GM06990 (cell line): ENCODE measurements at places on chromosomes 2 and 18.

- no peak for DNase-seq
Observed at GRCh38 chr2:98454073-98454472, 9.4 kb downstream of the INPP4A start.

DNA sequence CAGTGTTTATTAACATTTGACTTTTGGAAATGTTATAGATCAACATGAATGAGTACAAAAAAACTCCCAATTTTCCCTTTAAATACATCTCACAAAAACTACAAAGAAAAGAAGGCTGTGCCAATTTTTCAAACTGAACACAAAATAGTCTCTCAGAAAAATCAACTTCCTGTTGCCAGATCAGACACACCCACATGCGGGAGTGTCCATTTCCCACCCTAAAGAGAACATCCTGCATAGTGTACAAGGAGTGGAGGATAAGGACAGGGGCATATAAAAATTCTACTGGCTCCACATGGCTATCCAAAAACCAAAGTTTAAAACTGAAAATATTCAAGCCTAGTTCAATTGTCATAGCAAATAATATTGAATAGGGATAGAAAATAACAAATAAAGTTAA lies 165.3 kb downstream of the ATAD2B start:
- DNase-seq, result no peak

DNA sequence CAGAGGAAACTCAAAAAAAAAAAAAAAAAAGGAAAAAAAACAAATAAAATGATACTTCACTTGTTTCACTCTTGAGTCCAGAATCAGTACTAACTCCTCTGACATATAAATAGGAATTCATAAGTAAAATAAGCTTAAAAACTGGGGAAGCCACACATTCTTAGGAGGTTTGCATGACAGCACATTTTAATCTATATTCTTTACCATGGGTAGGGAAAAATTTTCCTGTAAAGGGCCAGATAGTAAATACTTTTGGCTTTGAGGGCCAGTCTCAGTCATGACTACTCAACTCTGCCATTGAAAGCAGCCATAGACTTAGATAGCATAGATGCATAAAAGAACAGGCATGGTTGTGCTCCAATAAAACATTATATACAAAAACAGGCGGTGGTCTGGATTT lies 145.2 kb downstream of the BCL11A start:
- DNase-seq, result no peak

GRCh38 chr18:35376393-35376741 lies 770 bp downstream of the ZNF396 start:
- no peak for DNase-seq

GRCh38 chr2:219967247-219968245 lies 340.1 kb downstream of the SLC4A3 start:
- no peak for DNase-seq

DNA sequence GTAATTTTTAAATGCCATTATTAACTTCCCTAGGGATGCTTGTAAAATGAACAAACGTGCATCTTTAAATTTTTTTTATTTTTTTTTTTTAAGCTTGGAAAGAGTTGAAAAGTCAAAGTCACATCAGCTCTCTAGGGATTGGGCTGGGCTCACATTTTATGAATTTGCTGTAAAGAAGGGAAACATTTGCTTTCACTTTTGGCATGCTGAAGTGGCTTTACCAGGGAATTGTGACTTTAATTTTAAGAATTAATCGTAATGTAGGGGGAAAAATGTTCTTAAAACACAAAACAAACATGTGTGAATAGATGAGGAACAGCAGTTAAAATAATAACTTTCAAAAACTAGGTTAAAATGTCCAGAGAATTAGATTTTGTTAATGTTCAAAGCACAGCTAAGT lies 123.0 kb downstream of the AGAP1 start:
- no peak for DNase-seq

- no peak for DNase-seq
Observed at GRCh38 chr18:77105028-77105427, 27.6 kb downstream of the MBP start.

DNA sequence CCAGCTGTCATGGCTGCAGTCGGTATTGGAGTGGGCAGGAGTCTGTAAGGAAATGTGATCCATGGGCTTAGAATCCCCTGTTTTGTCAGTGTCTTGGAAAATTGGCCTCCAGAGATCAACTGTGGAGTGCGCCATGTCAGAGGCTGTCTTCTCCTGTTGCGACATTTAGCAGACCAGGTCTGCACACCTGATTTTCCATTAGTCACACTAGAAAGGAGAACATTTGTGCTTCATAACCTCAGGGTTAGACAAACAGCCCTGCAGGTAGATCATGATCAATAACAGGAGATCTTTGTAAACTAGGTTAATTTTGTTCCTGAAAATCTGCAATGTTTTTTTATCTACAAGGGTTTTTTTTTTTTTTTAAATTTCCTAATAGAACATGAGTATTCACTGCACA lies 28.0 kb downstream of the LDLRAD4 start:
- DNase-seq, result no peak

DNA sequence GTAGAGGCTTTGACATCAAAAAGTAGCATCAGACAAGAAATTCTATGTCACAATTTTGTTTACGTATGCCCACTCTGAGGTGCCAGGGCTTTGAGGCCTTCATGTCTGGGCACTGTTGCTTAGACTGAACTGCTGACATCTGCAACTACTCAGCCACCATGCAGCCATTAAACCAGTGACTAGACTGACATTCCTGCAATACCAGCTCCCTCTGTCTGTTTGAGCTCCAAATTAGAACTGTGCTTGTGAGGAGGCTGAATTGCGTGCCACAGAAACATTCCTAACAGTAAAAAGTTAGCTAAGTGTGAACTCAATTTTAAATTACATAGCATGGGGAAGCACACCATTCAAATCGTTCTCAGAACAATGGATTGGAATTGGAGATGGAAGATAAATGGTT lies 163.2 kb downstream of the INSIG2 start:
- DNase-seq, result no peak

DNA sequence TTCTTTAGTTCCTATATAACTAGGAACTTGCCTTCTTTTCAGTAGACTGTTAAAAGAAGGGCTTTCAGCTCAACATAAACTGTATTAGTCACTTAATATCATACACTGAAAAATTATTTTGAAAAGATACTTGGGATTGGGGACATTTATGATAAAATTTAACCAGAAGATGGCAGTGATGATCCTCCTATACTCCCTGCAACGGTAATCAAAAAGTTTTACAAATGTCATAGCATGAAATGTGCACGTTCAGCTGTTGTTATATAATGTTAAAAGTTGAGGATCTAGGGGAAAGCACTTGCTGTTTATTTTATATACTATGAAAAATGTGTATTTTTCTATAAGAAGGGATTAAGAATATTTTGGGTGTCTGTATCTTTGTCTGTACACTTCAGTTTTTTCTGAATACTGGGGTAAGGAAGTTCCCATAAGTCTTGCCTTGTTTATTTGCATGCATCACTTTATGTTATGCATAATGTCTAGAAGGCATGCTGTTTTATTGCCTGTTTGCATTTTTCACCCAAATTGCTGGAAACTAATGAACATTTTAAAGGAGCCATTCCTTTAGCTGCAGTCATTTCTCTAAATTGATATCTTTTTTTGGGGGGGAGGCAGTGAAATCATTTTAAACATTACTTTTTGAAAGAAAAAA lies 19.0 kb downstream of the DYNC1I2 start:
- DNase-seq, result no peak

GRCh38 chr2:19916385-19916950 lies 14.7 kb upstream of the TTC32 start:
- no peak for DNase-seq

- no peak for DNase-seq
Observed at GRCh38 chr2:66477135-66477842, 42.4 kb downstream of the MEIS1 start.

DNA sequence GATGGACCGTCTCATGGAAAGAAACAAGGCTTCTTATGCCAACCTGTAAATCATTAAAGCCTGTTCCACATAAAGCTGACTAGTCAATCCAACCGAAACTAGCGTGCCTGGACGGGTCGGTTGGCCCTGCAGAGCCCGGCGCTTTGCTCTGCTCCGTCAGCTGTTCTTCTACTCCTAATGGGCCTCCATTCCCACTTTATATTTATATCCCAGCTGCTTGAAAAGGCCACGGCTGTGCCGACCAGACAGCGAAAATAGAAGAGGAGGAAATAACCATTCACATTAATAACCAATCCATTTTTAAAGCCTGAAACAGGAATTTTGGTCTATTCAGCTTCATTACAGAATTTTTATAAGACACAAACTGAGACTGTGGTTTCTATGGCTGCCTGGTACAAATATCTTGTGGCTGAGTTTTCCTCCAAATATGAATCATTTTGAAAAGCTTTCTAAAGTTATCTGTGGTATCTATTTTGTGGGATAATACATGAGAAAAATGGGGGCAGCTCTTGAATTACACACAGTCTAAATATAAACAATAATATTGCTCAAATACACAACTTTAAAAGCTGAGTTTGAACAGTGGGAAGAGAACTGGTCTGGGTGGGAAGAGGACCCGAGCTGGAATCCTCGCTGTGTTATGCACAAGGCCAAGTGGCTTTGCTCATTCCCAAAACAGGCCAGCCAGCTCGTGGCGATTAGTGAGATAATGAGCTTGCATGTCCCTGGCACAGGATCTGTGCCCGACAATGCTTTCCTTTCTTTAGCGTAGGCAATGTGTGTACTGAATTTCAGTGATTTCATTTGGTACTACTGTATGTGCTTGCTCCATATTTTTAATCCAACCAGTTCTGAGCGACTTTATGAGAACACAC lies 10.5 kb upstream of the FAM124B start:
- DNase-seq, result no peak

DNA sequence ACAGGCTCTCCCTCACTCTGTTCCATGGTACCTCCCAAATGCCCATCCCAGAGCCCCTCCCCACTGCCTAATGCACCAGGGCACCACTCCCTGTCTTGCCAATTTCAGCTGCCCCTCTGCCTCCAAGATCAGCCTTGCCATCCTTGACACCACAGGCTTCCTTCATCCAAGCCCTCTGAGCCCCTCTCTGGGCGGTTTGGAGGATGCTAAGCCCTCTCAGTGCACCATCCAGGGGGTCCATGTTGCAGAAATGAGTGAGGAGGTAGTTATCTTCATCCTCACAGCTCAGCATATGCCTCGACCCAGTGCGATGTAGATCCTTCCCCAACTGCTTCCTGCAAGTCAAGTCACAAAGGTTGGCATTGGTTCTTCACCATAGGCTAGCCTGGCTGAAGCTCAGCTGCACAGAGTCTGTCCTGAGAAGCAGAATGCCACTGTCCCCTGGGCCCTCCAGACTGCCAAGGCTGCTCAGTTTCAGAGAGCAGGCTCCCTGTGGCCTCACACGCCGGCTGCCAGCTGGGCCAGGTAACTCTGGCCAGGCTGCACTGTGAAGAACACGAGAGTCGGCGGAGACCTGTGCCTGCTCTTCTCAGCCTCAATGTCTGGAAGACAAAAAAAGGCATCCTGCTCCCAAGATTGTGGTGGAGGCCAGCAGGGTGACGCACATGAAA lies 9.9 kb upstream of the MAP3K2 start:
- DNase-seq, result no peak
